ENCODE measurements at places on chromosomes 7 and 10.

- no peak for DNase-seq
Measured at GRCh38 chr10:52353960-52354394, 39.9 kb downstream of the DKK1 start.

GRCh38 chr7:12670000-12670729, 17.3 kb upstream of the ARL4A start:
- no peak for DNase-seq

- no peak for DNase-seq
Measured at GRCh38 chr10:3339531-3339950, 167.0 kb upstream of the PITRM1 start.

GRCh38 chr7:18320971-18321567, 174.5 kb upstream of the HDAC9 start:
- peak; percentile 2 for DNase-seq

DNA sequence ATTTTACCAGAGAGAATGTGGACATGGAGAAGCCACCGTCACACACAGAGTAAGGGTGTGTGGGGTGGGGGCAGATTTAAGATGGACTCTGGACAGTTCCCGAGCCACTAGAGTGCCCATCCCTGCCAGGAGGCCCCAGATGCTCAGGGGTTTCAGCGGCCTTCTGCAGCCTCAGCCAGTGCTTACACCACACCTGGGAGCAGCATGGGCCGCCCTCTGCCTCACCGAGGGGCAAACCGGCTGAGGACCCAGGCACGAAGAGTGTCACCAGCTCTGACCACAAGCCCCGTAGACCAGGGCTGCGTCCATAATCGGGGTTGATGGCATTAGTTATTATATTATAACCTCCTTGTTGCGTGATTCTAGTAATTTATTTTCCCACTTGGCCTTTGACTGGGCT, 6.7 kb upstream of the MNX1 start:
- DNase-seq: no peak

GRCh38 chr10:34088208-34088794, 726.8 kb downstream of the PARD3 start:
- DNase-seq: no peak

GRCh38 chr10:133140417-133141143, 19.4 kb upstream of the KNDC1 start:
- no peak for DNase-seq

GRCh38 chr7:96729820-96730219, 20.2 kb upstream of the SEM1 start:
- no peak for DNase-seq

DNA sequence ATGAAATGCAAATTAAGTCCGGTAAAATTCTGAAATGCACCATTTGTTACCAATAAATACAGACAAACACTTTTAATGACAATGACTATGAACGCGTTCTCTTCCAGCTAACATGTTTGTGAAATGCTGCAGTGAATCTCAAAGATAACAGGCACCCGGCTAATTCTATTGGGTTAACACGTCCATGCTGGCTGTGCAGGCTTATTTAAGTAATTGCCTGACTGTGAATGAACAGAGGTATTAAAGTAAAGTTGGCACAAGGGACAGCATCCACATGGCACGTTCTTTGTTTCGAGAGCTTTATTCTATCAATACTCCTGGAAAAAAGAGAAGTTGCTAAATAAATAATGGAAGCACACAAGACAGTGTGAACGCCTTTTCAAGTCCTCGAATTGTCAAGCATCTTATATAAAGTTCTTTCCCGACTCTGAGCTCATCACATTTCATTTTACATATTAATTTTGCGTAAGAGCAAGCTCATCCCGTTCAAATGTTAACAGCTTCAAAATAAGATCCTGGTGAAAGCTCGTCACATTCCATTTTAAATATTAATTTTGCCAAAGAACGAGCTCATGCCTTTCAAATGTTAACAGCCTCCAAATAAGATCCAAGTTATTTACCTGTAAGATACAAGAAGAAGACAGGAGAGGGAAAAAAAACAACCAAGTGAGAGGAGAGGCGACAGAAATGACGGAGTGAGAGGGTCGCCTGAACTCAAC, 111.3 kb upstream of the RHEB start:
- no peak for DNase-seq

GRCh38 chr7:90701771-90702170, 105.7 kb downstream of the CDK14 start:
- no peak for DNase-seq

- no peak for DNase-seq
Measured at GRCh38 chr7:117072620-117073118, 119.4 kb downstream of the ST7 start.

DNA sequence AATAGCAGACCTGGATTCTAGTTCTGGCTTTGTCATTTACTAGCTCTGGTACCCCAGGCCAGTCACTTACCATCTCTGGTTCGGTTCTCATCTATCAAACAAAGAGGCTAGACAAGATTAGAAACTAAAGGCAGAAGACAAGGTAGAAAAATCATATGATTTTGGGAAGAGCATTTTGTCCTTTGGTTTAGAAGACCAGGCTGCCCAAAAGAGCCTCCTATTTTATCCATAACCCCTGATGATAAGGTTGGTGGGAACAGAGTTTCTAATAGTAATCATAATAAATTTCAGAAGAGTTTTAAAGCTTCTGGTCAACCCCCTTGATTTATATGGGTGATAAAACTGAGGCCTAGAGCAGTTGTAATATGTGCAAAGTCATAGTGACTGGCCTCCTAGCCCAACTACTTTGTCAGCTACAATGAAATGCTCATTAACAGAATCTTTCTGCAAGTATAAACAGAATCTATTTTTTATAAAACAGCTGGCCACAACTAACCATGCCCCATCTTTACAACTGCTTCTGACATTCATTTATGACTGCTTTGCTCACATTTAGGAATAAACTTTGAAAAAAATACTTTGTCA, 23.4 kb downstream of the COX15 start:
- DNase-seq: no peak

DNA sequence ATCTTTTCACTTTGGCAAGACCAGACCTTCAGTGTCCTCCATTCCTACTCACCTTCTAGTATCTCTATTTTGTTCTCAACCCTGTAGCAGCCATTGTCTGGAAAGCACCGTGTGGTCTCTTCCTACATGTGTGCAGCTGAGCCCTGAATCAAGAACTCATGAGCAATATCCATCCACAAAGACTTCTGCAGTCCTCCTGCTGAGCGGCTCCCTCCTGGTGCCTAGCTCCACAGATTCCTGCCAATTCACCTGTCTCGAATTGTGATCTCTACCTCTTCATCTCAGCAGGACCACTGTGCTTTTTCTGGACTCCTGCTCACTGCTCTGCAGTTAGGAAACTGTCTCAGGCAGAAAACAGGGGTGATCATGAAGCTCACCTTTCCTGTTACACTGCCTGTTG, 118.8 kb downstream of the RELN start:
- DNase-seq: no peak

GRCh38 chr10:62861507-62861906, 45.3 kb upstream of the EGR2 start:
- no peak for DNase-seq

GRCh38 chr10:63910806-63911205, 389.6 kb downstream of the REEP3 start:
- no peak for DNase-seq

DNA sequence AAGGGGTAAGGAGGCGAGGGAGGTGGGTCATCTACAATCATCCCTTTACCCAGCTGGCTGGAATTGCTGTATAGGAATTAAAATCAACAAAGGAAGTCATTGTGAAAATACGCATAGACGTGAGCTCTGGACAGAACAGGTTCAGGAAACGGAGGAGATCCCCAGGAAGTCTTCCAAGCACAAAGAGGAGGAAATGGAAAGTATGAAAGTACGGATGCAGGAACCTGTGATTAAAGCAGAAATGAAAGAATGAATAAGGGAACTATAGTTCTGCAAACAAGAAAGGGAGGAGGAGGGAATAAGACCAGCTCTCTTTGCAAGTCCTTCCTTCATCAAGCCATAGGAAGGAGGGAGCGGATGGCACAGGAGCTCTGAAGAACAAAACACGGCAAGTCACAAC, 61.8 kb downstream of the PYROXD2 start:
- DNase-seq: no peak

DNA sequence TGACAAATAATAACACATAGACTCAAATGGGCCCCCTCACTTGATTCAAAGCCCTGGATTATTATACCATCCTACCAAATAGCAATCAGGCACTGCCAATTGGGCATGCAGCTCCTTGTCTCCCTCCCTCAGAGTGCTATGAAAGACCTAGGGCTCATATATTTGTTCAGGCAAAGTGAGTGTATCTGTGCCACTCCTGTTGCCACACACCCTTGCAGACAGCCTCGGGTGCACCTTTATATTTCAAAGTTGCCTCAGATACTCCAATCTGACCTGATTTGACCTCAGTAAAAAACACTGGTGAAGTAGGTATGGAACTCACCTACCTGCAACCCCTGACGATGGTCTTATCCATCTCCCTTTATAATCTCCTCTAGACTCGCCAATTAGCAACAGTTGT, 3.0 kb upstream of the NAMPT start:
- no peak for DNase-seq

GRCh38 chr10:75431180-75432111, at the start of gene LRMDA:
Gene LRMDA (plus strand): TSS chr10:75431624.
- no peak for DNase-seq

GRCh38 chr7:123440101-123440548, 94.3 kb downstream of the IQUB start:
- no peak for DNase-seq

DNA sequence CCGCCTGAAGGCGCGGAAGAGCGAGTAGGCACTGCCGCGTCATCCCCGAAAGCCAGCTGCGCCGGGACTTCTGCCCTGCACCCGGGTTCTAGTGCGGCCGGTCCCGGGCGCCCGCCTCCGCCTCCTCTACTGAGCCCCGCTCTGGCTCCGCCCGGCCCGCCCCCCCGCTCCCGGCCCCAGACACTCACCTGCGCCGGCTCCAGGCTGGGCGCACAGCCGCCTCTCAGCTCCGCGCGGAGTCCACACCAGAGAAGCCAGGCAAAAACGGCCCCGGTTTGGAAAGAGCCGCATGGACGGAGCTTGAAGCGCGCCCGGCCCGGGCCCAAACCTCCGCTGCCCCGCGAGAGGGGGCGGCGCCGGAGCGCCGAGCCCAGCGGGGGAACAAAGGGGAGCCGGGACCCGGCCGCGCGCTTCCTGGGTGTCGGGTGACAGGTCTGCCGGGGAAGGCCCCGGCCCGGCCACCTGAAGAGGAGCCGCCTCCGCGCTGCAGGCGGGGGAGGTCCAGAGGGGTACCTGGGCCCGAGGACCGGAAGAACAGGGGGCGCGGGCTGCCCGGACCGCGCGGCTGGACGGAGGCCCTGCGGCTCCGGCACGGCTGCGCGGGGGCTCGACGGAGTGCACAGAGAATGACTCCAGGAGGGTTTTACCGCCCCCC, 168.2 kb downstream of the NRF1 start:
- DNase-seq: no peak

DNA sequence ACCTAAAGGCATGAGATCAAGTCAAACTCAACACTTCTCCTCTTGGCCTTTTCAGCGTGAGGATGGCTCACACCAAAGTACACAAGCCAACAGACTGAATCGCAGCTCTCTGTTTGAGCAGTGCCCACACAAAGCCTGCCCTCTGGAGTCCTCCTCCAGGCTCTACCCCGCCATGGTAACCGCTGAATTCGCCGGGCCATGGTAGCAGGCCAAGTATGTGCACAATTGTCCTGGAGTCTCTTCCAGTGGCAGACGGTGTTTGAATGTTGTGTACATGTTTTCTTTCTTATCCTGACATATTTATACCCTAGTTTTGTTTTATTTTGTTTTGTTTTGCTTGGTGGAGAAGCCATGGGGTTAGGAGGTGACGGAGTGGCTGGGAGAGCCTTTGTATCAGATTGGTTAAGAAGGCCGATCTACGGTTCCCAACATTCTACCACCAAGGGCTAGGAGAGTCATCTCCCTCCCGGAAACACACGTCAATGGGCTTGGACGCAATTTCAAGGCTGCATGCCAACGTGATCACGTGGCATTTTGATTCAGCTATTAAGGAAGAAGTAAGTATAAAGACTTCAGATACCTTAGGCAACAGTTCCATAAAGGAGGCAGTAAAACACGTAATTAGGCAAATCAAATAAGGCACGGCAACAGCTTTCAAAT, 12.1 kb upstream of the SHH start:
- DNase-seq: no peak

GRCh38 chr10:119863951-119864565, 8.6 kb downstream of the MCMBP start:
- no peak for DNase-seq

- DNase-seq: no peak
Measured at GRCh38 chr10:50577681-50578350, 45.9 kb downstream of the SGMS1 start.

DNA sequence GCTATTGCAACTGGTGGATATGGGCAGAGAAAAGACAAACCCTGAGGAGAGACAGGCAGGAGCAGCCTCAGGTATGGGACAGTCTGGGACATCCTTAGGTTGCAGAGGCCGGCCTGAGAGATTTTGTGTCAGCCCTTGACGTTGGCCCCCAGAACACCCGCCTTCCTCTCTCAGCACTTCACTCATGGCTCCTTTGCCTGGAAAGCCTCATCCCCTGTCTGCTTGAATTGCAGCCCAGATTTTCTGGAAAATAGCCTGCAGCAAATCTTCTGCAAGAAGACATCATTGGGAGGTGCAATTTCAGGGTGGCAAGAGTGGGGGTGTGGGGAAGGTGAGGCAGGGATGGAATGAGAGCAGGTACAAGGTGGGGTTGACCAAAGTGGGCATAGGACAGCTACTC, 2.2 kb upstream of the FRMD4A start:
- DNase-seq: no peak

DNA sequence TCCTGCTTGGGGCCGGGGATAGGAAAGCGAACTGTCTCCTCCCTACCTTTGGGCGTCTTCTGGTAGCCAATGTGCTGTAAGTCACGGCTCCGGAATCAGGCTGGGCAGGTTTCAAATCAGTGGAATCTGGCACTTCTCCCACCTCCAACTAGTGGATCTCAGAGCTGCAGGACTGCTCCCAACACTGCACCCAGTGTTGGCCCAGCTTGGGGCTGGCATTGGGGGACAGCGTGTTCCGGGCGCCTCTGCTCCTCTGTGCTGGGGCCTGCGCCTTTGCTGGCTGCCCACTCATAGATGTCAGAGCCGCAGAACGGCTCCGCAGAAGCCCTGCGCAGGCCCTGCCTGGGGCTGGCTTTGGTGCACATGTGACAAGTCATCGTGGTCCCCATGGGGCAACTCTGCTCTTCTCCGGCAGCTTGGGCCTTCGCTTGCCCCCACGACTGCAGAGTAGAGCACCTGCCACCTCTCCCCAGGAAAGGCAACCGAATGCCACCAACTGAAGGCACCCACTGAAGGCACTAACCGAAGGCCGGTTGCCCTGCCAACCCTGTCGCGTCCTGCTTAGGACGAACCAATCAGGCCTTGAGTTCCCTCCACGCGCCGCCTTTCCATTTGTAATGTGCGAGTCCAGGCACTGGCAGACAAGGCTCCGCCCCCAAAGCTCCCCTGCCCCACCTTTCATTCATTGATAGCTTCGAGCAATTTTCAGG, 85.5 kb upstream of the ABI1 start:
- no peak for DNase-seq
